Endodermal cell (in vitro differentiated cells): ENCODE measurements at places on chromosomes 16 and 17.

- no peak for DNase-seq
Observed at GRCh38 chr16:78987666-78988065, 612.9 kb downstream of the MAF start.

DNA sequence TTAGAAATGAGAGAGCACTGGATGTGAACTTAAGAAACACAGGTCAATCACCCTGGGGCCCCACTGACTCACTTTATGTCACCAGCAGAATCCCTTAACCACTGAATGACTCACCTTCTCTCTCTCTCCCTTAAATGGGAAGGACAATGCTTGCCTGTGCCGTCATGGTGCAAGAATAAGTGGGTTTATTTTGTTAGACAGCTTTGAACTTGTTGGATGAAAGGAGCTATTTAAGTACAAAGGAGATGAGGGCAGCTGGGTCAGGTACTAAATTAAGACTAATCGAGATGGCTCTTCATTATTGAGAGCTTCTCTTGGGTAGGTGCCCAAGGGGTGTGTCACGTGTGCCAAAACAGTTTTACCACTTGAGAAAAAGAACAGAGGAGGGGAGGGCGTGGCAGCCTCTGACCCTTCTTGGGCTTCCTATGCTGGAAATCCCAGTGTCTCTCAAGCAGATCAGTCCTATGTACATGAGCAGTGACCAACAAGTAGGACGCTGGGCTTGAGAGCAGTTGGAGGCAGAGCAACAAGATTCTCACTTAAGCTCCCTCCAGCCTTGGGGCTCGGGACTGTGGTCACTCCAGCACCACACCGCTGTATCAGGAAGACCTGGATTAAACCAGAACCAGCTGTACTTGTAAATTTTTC is 6.7 kb upstream of the KRT31 start:
- peak; percentile 17 for DNase-seq

DNA sequence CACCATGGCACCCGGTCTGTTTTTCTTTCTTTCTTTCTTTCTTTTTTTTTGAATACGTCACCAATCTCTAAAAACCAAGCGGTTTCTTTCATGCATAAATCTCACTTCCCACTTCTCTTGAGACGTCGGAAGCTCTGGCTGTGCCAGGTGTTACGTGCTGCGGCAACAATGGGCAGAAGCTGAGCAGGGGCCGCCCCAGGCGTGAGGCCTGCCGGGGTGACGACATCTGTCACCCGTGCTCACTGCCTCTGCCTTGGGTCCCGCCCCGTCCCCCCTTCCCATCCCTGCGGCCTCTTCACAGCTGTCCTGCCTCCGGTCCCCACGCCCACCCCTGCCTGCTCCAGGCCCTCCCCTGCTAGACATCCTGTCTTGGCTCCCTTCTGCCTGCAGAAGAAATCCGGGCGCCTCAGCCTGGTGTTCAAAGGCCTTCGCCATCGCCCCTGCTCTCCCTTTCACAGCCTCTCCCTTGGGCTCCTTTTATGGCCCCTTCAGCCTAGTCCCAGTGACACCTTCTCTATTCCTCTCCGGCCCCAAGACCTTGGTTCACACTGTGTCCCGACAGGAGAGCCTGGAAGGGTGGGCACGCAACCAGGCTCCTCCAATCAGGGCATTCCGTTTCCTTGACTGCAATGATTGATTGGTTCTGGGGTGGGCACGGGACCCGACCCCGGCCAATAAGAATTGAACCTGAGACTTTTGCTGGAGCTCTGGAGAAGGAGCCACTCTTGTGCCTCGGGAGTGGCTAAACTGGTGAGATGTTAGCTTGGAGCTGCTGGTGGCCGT is 4.8 kb downstream of the P2RX1 start:
- peak; percentile 72 for DNase-seq

GRCh38 chr17:50029185-50029584 is 26.7 kb upstream of the ITGA3 start:
- DNase-seq, result no peak

DNA sequence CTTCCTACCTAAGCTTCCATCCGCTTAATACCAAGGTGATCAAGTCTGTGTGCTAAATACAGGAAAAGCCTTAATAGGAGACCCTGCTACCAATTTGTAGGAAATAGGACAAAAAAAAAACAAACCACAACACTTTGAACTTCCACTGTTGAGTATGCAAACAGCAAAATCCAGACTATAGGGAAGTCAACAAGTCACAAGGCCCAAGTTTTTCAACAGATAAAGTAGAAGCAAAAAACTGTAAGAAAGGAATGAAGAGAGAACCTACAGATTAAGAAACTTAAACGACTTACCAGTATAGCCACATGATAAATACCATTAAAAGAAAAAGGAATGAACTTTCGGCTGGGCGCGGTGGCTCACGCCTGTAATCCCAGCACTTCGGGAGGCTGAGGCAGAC is 7.4 kb downstream of the USP22 start:
- no peak for DNase-seq

DNA sequence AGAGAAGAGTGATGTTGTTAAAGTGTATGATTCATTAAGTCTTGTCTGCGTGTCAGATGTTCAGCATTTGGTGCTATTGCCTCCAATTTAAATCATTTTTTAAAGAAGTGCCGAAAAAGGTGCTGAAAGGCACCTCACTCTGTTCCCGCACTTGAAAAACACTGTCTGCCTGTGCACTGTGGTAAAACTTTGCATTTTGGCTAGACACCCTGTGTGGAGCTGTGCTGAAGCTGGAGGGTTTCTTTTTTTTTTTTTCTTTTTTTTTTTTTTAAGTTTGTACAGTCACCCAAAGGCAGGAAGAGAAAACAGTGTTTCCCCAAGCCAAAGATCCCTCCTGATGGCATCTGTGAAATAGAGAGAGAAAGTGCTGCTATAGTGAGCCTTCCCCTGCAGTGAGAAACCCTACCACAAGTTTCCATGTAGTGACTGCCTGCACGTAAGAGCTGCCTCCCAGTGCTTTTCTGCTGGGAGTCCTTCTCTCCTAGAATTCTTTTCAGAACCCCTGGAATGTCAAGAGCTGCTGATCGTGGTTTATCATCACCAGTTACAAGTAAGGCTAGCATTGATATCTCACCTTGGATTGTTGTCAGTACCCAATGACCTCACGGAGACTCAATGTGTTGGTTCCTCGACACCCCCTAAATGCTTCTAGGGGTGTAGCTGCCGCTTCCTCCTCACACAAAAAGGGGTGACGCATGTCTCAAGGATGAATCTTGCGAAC is 116.0 kb upstream of the SOX9 start:
- no peak for DNase-seq

DNA sequence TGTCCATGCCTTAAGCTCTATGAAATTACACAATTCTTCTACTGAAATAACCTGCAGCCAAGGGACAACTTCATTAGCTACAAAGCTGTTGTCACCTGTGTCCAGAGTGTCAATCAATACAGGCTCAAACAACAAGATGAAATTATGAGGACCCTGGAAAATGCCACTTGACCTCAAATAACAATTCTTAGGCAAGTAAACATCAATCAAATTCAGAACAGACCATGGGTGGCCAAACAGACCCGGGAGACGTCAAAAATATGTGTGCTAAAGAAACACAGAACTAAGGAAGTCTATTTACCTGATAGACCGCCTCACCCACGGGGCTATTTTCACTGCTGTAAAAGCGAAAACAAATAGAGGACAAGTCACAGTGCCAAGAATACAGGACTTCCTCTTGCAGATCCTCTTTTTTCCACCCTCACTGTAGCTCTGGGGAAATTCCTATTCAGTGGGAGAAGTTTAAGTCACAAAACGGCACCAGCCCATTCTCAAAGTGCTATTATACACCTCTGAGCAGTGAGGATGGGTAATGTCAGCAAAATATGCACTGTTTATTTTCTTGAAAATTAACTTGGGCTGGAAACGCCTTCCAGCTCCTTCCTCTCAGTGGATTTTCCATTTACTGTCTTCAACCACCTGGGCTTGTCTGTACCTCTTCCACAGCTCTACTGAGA is 2.7 kb downstream of the LITAF start:
- DNase-seq, result no peak

GRCh38 chr17:67420994-67421393 is 43.9 kb downstream of the PITPNC1 start:
- no peak for DNase-seq

DNA sequence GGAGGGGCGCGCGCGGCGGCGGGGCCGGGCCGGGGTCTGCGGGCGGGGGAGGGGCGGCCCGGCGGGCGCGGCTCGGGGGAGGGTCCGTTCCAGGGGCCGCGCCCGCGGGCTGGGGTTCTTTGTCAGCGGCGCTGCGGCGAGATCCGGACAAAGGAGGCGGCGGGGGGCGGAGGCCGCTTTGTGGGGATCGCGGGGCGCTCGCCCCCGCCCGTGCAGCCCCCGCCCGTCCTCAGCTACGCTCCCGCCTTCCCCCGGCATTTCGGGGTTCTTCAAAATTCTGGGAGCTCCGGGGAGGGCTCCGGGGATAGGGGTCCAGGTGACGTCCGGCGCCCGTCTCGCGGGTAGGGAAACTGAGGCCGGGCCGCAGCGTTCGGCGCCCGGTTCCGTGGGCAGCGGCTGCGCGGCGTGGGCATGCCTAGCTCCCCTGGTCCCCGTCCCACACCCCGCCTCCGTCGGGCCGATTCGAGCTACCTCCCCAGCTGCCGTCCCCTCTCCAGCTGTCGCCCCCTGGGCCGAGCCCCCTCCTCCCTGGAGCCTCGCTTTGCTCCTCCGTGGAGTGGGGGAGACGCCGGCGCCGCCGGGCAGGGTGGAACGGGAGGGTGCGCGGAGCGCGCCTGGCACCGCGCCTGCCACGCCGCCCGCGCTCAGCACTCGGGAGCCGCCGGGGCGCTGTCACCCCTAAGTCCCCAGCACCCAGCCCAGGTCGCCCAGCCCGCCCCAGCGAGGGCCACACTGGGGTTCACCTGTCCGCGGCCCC is 546 bp downstream of the SNN start:
- no peak for DNase-seq

GRCh38 chr17:75632863-75633485 is at the start of gene SMIM5:
Gene SMIM5, plus strand, starts transcription at chr17:75633434. Its CDS starts 6,768 bp downstream, at chr17:75640202.
- DNase-seq, result peak; percentile 98

DNA sequence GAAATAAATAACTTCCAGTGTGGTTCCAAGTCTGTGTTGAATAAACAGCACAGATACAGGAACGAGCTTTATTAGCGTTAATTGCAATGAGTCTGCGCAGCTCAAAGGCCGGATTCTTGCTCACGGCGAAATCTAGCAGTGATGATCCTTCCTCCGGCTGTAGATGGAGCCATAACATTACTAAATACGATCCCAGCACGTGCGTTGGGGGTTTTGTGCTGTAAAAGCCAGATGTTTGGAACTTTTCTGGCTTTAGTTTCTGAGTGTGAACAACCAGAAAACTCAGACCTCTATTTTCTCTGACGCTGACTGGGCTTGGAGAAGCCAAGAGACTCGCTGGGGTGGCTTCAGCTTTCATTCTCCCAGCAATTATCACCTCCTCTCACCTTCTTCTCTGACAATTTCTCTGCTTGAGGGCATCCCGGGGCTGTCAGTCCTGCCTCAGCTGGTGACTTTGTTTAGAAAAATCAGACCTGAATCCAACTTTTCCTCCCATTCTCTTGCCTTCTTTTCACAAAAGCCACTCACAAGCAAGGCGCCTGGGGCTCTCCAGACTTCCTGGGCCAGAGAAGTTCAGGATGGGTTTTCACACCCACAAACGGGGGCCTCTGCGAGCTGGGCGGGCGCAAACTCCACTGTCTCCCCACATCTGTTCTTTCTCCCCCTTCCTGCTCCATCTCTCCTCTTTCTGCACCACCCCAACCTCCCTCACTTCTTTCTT is 47.1 kb upstream of the AKTIP start:
- peak; percentile 83 for DNase-seq

- no peak for DNase-seq
Observed at GRCh38 chr16:50613281-50613963, 65.2 kb downstream of the NKD1 start.

DNA sequence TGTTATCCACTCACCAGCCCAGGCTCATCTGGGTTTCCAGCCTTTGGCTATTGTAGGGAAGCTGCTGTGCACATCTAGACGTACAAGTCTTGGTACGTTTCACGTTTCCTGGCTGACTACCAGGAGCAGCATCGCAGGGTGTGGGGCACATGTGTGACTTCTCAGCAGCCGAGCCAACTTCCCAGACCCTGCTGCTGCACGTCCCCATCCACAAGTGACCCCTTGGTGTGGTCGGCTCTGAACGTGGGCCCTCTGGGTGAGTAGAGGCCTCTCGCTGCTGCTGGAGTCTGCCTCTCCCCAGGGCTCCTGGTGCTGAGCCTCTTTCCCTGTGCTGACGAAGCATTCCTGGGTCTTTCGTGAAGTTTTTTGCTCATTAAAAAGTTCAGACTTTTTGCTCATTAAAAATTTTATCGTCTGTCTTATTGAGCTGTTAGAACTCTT is 70.2 kb upstream of the ZNF750 start:
- no peak for DNase-seq

GRCh38 chr16:74759564-74759963 is 15.1 kb downstream of the FA2H start:
- DNase-seq, result no peak

DNA sequence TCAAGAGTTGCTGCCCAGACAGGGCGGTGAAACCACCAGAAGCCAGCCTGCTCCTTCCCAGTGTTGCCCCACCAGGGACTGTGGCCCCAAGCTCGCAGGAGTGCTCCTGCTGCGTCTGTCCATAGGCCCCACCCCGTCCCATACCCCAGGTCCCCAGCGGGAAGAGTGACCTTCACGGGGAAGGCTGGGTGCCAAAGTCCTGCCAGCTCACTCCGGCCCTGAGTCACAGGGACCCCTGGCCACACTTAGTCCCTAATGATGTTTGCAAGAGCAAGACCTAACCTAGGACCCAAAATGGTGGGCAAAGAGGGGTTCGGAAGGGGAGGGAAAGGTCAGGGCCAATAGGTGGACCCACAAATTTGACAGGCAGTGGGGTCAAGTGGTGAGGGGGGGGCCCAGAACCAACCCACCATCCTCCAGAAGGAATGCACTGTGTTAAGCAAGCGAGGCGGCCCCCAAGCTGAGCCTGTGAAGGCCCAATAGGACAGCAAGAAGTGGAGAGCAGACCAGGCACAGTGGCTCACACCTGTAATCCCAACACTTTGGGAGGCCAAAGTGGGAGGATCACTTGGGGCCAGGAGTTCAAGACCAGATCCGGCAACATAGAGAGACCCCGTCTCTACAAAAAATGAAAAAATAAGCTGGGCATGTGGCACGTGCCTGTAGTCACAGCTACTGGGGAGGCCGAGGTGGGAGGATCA is 3.3 kb downstream of the DOK4 start:
- DNase-seq, result peak; percentile 38

GRCh38 chr16:54136276-54136625 is 150.3 kb downstream of the IRX3 start:
- no peak for DNase-seq

- peak; percentile 78 for DNase-seq
Observed at GRCh38 chr17:41511116-41511515, 5.7 kb upstream of the KRT13 start.

- no peak for DNase-seq
Observed at GRCh38 chr16:68617734-68618133, 27.4 kb upstream of the CDH3 start.

- no peak for DNase-seq
Observed at GRCh38 chr16:30491744-30492308, 19.3 kb downstream of the ITGAL start.

DNA sequence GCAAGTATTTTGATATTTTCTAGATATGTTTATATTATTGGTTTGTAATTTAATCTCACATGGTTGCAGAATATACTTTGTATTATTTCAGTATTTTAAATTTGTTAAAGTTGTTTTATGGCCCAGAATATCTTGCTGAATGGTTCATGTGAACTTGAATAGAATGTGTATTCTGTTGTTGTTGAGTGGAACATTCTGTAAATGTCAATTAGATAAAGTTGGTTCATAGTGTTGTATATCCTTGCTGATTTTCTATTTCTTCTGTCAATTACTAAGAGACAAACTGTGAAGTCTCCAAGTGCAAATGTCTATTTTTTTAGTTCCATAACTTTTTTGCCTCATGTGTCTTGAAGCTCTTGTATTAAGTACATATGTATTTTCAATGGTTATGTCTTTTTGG is 411.7 kb downstream of the NPIPA7 start:
- DNase-seq, result no peak

- DNase-seq, result peak; percentile 66
Observed at GRCh38 chr16:71216714-71217113, 13.8 kb downstream of the HYDIN start.
